ENCODE measurements at places on chromosomes 2 and 18.

- DNase-seq: no peak
Measured at GRCh38 chr2:66490588-66491001, 55.7 kb downstream of the MEIS1 start.

- no peak for DNase-seq
Measured at GRCh38 chr2:107473150-107473549, 353.5 kb upstream of the RGPD4 start.

DNA sequence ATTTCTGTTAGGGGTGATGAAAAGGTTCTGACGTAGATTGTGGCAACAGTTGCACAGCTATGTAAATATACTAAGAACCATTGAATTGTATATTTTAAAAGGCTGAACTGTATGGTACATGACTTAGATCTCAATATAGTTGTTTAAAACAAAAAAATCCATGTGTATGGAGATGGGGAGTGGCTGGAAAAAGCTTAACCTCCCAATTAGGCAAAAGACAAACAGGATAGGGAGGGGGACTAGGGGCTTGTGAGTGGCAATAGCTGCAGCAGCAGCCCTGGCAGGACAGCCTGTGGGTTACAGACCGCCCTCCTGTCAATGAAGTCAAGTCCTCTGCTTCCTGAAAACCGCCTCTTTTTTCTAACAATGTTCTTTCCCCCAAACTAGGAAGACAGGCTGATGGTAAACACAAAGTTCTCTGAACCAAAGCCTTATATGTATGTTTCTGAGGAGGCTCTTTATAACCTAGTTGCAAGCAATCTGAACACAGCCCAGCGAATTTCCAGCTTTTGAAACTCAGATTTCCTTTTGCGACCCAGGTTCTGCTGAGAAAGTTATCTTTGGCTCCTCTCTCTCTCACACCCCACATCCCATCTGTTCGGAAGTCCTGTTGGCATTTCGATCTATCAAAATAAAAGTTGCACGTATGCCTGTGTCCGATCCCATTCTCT lies 10.3 kb downstream of the ATP8B1 start:
- no peak for DNase-seq

- no peak for DNase-seq
Measured at GRCh38 chr2:201008296-201008829, 44.9 kb upstream of the ORC2 start.

GRCh38 chr2:200596774-200597570 lies 11.2 kb downstream of the AOX1 start:
- no peak for DNase-seq

DNA sequence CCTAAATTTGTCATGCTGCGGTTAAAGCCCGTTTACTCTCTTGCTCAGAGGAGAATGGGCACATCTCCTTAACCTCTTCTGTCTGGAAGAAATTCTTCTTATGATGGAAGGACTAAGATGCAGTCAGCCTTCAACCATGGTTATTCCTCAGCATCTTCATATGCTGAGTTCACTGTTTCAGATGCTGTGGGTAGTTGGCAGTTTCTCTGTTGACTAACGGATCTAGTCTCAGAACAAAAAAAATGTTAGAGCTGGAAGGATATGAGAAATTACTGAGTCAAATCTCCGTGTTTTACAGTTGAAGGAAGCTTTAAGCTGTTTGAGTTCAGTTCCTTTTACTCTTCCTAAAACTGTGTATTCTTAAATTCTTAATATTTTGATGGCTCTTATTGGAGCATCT lies 43.6 kb upstream of the PGAP1 start:
- no peak for DNase-seq

DNA sequence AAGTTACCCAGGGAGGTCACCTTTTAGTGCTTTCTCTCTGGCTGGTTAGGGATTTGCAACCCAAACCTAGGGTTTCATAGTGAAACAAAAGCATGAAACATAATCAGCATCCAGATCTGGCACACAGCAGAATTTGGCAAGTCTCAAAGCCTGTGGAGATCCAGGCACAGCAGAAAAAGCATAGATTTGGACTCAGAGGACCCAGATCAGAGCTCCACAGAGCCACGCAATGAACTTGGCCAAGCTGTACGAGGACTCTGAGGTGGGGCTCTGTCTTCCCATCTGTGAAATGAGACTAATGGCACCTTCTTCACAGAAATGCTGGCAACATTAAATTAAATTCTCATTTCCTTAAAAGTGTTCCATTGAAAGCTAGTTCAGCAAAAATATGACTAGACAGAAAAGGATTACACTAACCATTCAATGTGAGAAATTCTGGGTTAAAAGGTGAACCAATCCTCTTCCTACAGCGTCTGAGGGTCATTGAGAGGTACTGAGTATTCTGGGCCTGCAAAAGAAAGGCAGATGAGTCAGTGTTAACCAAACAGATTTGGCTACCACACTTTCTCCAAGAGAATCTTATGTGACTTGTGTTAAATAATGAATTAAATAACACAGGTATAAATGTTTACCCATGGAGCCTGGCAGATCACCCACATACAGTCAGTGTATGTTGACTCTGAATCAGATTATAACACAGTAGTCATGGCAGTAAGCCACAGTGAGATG lies 266.3 kb downstream of the MREG start:
- no peak for DNase-seq

DNA sequence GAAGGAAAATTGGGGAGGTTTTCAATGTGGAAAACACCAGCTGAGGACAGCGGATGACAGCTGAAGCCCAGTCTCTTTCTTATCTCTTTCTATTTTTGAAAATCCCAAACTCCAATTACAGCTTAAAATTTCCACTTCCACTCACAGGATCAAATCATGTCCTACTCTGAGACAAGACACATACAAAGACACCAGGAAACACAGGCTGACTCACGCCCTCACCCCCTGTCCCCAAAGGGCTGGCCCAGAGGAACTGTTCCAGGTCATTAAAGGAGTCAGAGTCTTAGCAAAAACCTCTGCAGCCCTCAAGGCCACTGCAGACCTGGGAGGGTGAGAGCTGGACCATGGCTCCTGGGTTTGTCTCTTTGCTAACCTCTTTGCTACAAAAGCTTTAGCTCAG lies 143.1 kb upstream of the CAPN13 start:
- no peak for DNase-seq

GRCh38 chr2:9952856-9953503 lies 1.5 kb downstream of the GRHL1 start:
- DNase-seq: no peak

DNA sequence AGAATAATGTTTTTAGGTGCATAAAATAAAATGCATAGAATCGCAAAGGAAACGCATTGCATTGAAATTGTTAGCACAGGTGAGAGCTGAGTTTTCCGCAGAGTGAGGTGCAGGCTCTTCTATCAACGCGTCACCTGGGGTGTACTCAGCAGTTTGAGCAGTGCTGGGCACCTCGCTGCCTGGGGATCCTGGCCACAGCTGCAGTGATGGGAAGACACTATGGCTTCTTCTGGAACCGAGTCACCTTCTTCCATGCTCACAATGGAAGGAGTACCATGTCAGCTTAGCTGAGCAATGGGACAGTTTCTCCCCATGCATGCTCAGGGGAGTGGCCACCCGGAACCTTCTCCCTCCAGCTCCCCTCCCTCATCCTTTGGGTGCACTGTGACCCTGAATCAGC lies 95.4 kb upstream of the OTOS start:
- no peak for DNase-seq

DNA sequence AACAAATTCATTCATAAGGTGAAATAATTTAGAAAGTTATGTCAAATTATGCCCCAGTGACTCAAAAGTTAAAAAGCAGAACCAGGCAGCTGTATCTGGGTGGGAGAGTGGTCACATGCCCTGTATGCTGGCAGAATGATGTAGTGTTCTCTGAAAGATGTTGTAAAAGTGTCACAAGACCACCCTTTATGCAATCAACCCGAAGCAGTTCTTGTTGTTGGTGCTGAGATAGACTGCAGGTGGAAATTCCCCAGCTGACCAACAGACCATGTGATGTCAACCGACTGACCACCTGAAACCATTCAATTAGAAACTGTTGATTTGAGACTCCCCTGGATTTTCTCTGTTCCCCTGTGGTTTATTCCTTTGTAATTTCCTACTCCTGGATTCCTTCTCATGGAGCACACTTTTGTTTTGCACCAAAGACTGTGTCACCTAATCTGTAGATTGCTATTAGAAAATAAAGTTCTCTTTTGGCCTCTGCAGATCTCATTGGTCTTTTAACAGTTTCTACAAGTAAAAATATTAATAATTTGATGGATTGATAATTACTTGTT lies 1341.3 kb upstream of the LRRTM1 start:
- DNase-seq: no peak

GRCh38 chr2:236703373-236703709 lies 133.7 kb downstream of the ACKR3 start:
- DNase-seq: no peak

DNA sequence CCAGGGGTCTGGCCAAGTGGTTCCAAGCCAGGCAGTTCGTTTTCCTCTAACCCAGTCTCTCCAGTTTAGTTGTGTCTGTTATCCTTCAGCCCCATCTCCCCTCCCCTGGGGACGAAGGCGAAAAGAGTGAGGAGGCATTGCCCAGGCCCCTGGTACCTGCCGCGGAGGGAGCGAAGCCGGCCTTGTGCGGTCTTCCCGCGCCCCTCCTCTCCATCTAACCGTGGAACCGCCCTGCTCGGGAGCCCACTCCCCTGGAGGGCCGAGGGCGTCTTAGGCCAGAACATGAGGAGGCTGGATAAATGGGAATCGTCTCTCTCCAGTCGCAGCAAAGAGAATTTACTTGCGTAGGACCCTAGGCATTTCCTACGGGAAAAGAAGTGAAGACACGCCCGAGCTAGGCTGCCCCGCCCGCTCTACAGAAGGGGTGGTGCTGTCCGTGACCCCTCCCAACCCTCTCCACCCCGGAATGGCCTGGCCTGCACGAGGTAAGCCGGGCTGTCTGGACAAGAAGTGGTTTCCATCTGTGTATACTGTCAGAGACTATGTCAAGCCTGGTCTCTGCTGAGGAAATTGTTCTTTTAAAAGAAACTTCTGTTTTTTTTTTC lies 156.2 kb downstream of the MIB1 start:
- DNase-seq: no peak

- DNase-seq: no peak
Measured at GRCh38 chr2:55934337-55934736, 10.8 kb upstream of the EFEMP1 start.

DNA sequence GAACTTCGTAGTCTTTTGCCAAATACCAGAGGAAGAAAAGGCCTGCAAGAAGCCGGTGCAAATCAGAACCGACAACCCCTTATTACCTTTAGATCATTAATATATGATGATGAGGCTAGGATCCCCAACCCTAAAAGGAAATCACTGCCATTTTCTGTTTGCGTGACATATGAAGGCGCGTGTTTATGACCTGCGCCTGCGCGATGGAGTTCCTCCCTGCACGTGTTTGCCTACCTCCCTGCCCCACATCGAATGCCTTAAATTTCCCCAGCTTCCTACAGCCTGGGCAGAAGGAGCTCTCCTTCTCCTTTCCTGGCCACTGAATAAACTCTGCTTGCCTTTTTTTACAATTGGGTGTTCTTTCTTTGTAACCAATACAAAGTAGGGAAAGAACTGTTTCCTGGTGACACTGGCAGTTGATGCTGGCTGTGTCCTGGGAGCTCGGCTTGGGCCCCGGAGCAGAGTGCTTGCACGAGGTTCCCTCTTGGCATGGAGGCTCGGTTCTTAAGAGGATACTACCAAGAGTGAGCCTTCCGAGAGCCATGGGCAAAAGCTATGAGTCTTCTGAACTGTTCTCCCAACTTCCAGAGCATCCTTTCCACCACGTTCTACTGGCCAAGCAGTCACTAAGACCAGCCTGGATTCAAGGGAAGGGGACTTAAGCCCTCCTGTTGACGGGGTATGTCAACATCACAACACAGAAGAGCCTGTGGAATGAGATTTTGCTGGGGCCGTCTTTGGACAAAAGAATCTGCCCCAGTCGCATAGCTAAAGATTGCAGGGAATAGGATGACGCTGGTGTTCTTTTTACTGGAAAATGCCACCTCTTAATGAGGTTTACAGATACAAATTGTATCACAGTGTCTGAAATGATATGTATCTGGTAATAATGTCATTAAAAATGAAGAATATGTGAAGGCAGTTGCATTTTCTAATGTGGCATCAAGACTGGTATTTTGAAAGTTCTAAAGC lies 179.8 kb downstream of the SH3BP4 start:
- no peak for DNase-seq

DNA sequence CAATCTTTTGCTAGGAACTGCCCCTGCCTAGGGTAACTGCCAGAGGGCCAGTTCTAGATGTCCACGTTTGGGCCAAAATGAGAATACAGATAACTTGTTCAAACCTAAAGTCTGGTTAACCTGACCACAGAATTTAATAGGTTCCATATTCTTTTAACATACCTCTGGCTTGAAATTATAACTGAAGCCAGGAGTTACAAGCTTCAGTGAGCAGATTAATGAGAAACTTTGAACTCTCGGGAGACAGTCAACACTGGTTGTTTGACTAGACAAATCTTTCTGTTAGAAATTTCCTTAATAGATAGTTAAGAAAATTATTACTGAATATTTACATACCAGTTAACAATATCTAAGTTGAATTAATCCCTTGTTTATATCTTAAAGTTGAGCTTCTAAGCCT lies 110.0 kb upstream of the KLF7 start:
- no peak for DNase-seq

DNA sequence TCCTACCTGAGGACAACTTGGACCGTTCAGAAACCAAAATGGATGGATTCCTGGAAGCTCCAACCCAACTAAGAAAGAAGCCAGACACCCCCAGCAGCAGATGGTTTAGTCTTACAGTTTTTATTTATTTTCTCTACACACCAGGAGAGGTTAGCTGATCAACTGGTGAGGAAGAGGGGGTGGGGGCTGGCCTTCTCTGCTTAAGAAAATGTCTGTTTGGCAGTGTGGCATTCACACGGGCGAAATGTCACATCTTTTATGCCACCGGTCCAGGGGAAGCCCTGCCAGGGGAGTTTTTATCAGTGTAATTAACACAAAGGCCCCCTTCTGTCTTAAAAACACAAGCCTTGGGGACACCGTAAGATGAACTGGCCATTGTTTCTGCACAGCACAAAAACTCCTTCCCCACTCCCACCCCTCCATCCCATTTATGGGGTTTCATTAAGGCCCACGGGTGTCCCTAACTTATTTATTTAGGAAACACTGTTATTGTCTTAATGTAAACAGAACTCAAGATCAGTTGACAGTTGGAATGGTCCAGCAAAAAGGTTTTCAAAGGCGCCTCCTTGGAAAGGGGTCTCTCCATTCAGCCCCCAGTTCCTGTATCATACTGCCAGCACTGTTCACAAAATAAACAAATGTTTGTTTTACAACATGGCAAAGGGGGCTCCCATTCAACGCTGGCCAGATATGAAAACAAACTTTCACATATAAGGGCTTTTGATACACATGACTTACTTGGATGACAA lies 217.0 kb downstream of the C1D start:
- no peak for DNase-seq

Data from CD4-positive, alpha-beta T cell treated with Interleukin-6 at 100 ng/mL for 8 hours (primary cell).